ENCODE measurements at places on chromosomes 16 and 17.

DNA sequence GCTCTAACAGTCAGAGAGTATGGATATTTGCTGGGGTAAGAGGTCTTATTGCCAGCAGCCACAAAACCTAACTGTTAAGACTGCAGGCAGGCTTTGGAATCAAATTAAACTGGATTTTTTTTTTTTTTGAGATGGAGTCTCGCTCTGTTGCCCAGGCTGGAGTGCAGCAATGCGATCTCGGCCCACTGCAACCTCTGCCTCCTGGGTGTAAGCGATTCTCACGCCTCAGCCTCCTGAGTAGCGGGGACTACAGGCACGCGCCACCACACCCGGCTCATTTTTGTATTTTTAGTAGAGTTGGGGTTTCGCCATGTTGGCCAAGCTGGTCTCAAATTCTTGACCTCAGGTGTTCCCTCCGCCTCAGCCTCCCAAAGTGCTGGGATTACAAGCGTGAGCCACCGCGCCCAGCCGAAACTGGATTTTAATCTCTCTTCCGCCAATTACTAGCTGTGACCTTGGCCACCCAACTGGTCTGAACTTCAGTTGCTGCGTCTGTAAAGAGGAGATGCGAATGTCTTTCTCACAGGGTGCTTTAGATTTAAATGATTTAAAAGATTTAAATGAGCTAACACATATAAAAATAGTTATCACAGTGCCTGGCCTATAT lies 842 bp downstream of the MRPL10 start:
- DNase-seq = no peak

GRCh38 chr17:9002227-9002605 lies 19.1 kb upstream of the NTN1 start:
- no peak for DNase-seq

DNA sequence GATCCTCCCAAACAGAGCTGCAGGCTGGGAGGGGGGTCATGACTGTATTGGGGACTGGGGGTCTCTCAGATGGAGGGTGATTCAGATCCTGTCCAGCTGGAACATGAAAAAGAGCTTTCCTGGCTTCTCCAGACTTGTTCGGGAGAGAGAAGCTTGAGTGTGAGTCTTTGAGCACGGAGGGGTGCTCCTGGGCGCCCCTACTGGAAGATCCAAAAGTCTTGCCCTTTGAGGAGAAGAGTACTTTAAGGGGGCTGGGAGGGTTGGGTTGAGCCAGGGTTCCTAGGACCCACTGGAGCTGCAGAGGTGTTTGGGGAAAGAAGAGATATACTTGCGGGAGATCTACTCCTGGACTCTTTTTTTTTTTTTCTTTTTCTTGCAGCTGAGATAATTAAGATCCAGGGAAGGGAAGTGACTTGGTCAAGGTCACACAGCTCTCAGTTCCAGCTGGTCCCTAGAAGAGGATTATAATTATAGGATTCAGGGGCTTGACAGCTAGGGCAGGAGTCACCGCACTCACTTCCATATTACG lies 8.4 kb downstream of the RARA start:
- DNase-seq = no peak

DNA sequence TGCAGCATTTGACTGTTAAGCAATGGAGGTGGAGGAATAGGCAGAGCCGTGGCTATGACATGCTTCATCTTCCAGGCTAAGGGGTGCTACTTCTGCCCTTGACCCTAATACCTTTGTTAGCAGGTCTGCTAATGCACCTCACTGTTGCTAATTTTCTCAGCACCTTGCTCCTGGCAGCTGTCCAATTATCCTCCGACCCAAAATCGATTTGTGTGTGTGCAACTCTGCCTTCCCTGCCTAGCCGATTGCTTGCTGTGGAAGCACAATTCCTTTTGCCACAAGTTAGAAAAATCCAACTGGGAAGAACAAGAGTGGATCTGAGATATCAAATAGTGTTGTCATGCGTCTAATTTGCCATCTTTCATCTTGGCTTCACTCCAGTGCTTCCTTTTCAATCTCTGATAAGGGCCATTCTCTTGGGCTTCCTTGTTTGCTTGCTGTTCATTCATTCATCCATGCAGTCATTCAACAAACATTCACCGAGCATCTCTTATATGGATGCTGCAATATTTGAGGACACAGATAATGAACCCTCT lies 422.8 kb downstream of the RBFOX1 start:
- no peak for DNase-seq

- DNase-seq = no peak
These were observed 265.3 kb upstream of the HSBP1 start for GRCh38 chr16:83542491-83542890.

- DNase-seq = no peak
These were observed 18.6 kb downstream of the TMEM98 start for GRCh38 chr17:32946375-32947135.

DNA sequence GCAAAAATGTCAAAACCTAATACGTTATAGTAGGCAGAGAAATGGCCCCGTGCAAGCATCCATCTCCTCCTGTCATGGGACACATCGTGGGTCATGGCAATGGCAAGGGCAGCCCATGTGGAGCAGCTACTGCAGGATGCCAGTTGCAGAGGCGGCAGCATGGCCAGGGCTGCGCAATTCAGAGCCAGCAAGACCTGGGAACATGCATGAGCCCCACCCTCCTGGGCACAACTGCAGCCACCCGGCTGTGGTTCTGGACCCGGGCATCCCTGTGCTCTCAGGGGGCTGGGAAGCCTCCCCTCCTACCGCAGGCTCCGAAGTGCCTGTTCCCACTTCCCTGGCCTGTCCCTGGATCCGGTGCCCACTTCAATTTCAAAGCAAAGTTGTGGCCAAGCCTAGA lies 203.6 kb downstream of the CPPED1 start:
- no peak for DNase-seq

- no peak for DNase-seq
These were observed 10.7 kb downstream of the PAM16 start for GRCh38 chr16:4340443-4340842.

- DNase-seq = peak; percentile 67
These were observed 24.9 kb downstream of the SBK1 start for GRCh38 chr16:28317040-28317880.

GRCh38 chr17:4233668-4234258 lies 30.0 kb downstream of the ANKFY1 start:
- no peak for DNase-seq

DNA sequence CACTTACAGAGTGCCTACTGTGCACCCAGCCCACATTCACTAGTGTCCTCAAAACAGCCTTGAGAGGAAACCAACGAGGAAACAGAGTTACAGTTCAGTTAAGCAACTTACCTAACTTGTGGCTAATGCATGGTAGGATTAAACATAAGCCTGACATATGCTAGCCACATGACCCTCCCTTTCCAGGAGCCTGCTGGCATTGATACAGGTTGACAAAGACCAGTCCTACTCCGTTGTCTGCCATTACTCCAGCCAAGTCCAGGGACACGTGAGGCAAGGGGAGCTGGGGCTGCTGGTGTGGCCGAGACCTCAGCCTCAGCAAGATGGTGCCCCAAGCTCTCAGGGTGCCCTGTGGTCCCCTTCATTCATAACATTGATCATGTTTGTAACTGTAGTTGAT lies 37.9 kb downstream of the SNX20 start:
- DNase-seq = no peak

DNA sequence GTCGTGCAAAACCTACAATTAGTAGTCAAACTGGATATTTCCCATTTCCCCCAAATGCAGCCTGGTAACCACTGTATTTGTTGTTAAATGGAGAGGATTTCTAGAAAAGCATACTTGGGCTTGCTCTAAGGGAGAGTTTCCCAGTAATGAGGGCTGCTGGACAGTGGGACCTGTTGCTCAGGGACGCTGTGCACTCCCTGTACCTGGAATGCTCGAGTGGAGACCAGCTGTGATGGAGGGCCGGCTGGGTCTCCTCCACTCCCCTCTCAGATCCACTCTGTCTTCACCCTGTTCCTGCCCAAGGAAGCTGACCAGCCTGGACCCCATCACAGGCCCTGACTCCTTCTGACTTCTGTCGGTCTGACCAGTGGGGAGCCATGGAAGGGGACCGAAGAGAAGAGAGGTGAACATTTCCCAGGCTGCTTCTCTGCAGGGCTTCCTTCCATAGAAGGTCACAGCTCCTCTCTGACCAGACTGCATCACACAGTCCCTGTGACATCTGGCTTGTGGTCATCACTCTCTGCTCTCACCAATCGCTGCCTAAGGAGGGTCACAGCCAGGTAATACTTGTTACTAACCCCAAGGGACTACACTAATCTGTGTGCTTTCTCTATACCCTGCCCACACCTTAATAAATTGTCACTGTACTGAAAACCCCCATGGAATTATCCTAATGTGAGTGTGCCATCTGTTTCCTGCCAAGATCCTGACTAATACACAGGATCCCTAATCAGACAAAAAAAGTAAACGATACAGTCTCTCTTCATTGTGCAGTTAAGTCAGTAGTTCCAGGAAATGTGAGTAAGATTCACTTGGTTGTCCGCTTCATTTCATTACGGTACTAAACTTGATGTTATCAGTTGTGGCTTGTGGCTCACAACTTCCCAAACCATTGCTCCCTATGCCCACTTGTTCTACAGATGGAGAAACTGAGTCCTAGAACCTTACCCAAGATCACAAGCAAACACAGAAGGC lies 102.4 kb downstream of the CCT6B start:
- no peak for DNase-seq

DNA sequence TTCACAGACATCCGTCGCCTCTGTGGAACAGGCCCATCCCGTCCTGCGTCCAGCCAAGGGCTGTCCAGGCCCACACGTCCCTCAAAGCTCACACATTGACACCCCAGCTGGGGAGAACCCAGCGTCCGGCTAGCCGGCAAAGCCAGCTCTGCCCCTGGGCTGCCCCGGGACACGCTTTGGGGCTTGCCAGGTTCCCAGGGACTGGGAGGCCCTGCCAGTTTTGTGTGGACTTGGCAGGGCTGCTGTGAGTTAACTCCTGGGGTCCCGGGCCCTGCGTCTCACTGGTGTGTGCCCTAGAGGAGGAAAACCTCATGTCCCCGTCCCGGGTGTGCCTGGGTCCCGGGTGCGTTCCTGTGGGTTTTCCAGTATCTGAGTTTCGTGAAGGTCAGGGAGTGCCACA lies 6.3 kb downstream of the SOX8 start:
- no peak for DNase-seq

- DNase-seq = no peak
These were observed 146.1 kb downstream of the SDK2 start for GRCh38 chr17:73498176-73498575.

DNA sequence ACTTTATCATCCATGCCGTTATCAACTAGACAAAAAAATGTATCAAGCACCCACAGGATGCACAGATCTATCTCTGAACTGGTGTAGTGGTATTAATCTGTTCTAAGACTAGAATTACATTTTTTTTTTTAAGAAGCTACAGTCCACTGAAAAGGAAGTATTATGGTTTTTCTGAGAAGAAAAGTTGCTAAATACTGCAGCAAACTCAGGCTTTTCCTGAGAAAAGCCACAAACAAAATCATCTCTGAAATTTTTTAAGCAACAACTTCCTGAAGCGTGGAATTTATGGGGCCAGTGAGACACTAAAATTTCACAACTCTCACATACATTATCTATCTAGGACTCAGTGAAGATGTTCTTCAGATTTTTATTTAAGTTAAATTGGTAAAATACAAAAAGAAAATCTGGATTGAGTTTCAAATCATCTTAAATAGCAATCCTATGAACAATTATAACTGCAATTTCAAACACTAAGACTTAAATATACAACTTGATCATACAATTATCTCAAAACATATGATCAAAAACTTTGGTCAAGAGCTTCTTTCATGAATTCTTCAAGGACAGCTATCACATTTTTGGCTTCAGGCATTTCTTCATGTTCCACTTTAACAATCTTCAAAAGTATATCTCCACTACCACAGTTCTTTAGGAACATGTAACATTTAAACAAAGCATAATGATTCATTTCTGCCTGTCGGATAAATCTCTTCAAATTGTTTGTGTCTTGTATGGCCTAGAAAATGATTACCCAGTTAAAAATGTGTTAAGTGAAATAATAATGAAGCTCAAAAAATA lies 10.5 kb downstream of the C17orf75 start:
- DNase-seq = no peak

GRCh38 chr17:82645516-82645915 lies 2.7 kb downstream of the WDR45B start:
- DNase-seq = no peak

GRCh38 chr17:41258406-41258805 lies 3.2 kb downstream of the KRTAP9-9 start:
- DNase-seq = no peak

- no peak for DNase-seq
These were observed 1.2 kb upstream of the FOXF1 start for GRCh38 chr16:86508947-86509758.

GRCh38 chr17:4557626-4558346 lies 2.6 kb downstream of the GGT6 start:
- no peak for DNase-seq

GRCh38 chr16:58107709-58108108 lies 21.5 kb downstream of the CFAP20 start:
- DNase-seq = no peak

DNA sequence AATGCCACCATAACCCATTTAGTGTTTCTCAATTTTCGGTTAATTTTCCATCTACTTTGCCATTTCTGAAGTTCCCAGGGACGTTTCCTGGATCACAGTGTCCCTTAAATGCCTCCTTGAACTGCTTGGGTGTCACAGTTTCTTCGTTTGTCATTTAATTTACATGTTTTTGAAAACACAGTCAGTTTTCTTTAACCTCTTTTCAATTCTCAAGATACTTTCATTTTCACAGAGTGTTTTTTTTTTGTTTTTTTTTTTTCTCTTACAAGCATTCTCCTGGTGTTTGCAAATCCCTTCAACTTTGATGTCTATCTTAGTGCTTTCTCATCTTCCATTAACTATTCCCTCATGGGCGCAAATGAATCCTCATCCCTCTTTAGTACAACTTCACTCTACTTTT lies 283.7 kb downstream of the GRIN2A start:
- no peak for DNase-seq

DNA sequence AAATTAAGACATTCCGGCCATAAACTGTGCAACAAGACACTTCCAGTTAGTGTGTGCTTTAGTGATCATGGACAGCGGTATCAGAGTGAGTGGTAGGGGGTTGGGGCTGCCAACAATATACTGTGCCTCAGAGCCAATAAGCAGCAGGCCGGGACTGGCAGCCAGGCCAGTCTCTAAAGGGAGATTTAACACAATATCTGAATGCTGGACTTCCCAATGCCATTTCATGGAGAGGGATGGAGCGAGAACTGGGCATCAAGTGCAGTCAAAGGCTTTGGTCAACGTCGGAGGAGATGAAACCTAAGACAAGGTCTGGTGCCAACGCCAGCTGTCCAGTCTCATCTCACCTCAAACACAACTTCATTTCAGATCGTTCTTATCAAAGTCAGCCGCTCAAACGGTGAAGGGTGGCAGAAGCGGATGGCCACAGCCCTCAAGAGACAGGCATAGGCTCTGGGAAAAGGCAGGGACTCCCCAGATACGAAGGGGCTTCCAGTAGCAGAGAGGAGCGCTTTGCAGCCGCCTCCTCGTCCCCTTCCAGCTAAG lies 935 bp downstream of the USP32 start:
- peak; percentile 2 for DNase-seq

- DNase-seq = no peak
These were observed 303.0 kb upstream of the IRX5 start for GRCh38 chr16:54627616-54628015.

GRCh38 chr17:58997756-58998553 lies 108.7 kb downstream of the TRIM37 start:
- DNase-seq = no peak

GRCh38 chr17:60303406-60304099 lies 88.4 kb downstream of the USP32 start:
- no peak for DNase-seq

- DNase-seq = no peak
These were observed 301.8 kb upstream of the MAF start for GRCh38 chr16:79902351-79902750.

GRCh38 chr16:53864819-53865493 lies 161.0 kb downstream of the FTO start:
- DNase-seq = no peak

GRCh38 chr17:57097832-57098421 lies 12.9 kb downstream of the AKAP1 start:
- no peak for DNase-seq

Data from stimulated activated CD4-positive, alpha-beta T cell treated with anti-CD3 and anti-CD28 coated beads, Interleukin-1b, Interleukin-23, amount 100 ng/mL, for 24 hours (primary cell).